ENCODE measurements at places on chromosomes 4 and X. TPM values are rescaled to one million over a fixed set of nuclear protein-coding genes. Genes with fewer than 3 reads are reported as not detected.

- DNase-seq: no peak
These were observed 25.7 kb upstream of the SLC7A11 start for GRCh38 chr4:138267835-138268234.

- no peak for DNase-seq
These were observed 73.2 kb downstream of the FAM53A start for GRCh38 chr4:1610791-1611500.

DNA sequence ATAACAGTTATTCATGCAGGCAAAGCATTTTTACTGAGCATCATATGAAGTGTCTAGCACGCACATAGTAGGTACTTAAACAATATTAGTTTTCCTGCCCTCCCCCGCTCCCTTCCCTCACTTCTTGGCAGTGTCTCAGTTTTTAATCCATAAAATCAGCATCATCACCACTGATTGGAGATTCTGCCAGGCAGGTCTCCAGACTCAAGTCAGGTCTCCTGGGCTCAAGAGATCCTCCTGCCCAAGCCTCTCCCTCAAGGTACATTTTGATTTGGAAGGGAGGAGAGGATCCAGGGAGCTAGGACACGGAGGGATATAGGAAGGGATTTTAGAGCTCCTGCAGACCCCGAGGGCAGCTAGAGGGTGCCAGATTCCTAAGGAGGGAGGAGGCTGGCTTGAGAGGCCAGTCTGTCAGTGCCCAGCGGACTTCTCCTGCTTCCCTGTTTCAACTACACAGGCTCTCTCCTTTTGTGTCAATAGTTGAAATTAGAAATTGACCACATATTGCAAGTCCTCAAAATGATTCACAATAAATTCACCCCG is 4.4 kb upstream of the FAT1 start:
- no peak for DNase-seq

DNA sequence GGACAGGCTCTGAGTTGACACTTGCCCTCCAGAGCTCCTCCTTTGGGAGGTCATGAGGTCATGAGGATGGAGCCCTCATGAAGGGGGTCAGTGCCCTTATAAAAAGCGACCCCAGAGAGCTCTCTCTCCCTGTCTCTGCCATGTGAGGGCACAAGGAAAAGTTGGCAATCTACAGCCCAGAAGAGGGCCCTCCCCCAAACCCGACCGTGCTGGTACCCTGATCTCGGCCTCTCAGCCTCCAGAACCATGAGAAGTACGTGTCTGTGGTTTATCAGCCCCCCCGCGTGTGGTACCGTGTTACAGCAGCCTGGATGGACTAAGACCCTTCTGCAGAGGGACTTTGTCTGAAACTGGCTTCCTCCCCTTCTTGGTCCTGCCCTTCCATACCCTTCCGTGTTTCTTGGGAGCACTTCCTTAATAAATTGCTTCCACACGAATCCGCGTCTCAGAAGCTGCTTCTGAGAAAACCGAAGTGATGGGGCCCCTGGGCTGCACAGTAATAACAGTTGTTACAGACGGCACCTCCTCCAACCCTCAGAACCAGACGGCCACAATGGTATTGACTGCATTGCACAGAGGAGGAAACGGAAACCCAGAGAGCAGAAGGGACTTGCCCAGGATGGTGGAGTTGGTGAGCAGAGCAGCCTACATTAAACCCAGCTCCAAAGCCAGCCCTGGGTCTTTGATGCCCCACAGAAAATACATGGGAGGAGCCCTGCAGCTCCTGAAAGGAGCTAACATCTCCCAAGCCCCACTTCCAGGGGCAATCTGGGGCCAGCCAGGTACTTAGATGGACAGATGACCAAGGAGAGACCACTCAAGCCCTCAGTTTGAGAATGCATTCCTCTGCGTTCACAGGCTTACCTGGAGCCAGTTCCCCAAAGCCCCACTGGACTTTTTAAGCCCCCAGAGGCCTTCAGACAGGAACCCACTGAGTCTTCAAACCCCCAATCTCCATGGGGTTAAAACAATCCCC is 242.7 kb downstream of the BCOR start:
- no peak for DNase-seq

DNA sequence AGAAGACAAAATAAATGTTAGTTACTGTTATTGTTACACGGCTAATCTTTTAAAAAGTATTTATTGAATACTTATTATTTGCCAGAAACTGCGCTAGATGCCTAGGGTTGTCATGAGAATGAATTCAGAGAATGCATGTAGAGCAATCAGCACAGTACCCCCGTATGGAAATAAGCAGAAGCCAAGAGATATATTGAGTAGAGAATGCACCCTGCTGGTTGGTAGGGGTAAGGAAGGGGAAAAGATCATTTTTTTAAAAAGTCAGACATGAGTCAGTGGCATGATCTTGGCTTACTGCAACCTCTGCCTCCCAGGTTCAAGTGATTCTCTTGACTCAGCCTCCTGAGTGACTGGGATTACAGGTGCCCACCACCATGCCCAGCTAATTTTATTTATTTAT is 13.1 kb upstream of the DRP2 start:
- no peak for DNase-seq

DNA sequence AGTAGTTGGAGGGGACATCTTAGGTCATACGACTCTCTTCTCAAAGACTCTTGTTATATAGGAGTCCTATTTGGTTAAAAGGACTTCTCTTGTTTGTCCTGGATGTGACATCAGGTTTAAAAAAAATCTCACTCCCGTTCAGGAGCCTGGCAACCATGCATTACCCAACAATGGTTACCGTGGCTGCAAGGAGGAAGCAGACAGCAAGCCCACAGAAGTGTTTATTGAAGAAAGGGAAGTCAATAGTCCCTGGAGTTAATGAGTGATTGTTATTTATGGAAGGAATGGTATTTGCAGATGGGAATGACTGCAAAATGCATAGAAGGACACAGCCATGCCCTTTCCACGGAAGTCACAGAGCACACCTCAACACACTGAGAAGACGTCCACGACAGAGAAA is 75.9 kb upstream of the ENPP6 start:
- DNase-seq: no peak

- no peak for DNase-seq
These were observed 392.5 kb downstream of the C4orf33 start for GRCh38 chr4:129488427-129488826.

GRCh38 chrX:42505016-42505415 is 272.9 kb downstream of the PPP1R2C start:
- DNase-seq: no peak

DNA sequence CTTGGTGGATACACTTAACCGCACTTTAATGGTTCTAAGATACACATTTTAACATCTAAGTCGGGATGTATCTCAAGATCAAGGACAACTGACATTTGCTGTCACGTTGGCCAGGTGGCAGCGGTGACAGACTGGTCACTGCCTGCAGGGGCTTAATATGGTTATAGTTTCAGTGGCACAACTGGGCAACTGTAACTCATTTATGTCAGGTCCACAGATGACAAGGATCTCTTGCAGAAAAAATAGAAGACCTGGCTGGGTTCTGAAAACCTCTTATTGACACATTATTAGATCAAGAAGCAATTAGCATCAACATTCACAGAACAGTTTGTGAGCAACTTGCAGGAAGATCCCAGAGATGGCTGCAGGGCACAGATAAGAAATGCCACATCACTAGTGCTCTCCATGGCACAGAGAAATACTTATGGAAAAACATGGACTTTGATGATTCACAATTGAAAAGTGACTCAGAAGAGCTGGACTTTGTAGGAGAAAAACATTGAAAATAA is 99.6 kb upstream of the SORBS2 start:
- no peak for DNase-seq

DNA sequence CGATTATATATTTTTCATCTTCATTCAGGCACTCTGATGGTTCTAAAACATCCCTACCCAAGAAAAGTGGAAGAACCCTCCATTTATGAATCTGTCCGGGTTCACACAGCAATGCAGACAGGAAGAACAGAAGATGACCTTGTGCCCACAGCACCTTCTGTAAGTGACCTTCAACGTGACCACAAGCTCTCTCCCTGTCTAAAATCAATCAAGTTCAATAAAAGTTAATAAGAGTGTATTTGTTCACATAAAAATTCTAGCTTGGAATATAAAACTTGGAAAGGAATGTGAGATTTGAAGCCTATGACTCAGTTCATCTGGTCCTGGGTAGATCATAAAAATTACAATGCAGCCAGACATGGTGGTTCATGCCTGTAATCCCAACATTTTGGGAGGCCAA is 36.6 kb downstream of the DAPP1 start:
- DNase-seq: no peak

- no peak for DNase-seq
These were observed 18.5 kb downstream of the P2RY8 start for GRCh38 chrX:1518512-1518911.

DNA sequence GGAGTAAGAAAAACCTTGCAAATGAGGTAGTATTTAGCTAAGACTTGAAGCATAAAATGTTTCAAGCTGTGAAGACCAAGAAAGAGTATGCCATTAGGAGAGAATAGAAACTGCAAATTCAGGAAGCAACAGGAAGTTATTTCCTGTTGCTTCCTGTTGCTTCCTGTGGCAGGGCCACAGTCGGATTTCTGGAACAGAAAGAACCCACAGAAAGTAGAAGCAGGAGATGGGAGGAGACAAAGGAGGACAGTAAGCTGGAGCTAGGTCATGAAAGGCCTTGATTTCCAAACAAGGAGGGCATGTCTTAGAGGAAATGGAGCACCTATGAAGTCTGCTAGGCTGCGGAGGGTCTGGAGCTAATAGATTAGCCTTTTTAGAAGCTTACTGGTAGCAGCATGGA is 17.2 kb downstream of the ASB11 start:
- DNase-seq: no peak

DNA sequence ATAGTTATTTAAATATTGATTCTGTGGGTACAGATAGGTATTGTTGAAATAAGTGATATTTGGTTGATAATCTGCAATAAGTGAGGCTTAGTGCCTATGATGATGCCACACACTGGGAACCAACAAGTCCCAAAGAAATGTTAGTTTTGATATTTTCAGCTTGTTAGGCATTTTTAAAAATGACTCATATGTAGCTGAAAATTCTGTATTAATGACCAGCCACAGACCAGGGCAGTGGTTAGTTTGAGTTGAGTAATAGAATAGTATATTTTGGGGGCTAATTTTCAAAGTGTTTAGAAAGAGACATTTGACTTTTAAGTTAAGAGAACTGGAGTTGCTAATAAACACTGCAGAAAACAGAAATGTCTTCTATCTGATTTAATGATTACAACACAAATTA is 9.4 kb downstream of the INTU start:
- no peak for DNase-seq

- DNase-seq: no peak
These were observed 67.0 kb downstream of the RBM47 start for GRCh38 chr4:40562681-40563080.

DNA sequence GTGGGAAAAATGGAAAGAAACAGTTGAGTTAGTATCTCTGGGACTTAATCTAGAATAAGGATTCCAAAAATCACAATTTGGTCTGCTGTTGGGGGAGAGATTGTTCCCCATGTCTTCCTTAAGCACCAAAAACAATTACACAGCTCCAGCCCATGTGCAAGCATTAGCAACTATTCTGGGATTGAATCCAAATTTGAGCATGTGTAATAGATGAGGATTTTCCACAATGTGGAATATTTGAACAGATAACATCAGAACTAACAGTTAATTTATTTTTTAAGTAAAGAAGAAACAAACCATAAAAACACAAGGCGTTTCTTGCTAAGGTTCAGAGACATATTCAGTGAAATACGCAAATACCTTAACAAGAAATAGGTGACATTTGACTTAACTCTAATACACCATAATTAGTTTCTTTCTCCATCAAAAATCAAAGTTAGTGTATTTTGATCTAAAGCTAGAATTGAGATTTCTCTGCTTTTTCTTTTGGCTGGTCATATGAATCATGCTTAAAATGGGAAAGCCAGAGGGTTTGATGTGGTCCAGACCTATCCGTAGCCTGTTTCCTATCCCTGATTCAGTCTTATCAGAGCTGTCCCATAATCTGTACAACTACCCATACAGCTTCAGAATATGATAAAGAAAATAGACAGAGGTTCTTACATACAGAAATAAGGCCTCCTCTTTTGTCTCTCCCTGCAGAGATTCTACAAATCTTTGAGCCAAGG is 413.4 kb downstream of the PACRGL start:
- no peak for DNase-seq

- no peak for DNase-seq
These were observed 29.6 kb upstream of the MND1 start for GRCh38 chr4:153314915-153315314.

DNA sequence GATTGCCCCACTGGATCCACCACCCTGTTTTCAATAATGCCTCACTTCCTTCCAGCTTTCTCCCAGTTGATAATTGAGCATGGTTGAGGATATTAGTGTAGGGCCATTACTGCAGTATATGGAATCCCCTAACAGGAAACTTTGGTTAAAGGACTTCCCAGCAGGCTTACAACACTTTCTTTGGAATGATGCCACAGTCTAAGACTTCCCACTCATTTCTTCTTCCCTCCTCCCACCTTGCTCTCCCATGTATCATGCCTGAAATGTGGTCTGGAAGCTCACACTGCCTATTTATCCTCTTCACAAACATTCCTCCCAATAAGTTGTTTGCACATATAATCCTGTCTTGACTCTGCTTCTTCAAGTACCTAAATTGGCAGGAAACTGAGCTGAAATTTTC is 863.3 kb downstream of the CENPC start:
- no peak for DNase-seq

DNA sequence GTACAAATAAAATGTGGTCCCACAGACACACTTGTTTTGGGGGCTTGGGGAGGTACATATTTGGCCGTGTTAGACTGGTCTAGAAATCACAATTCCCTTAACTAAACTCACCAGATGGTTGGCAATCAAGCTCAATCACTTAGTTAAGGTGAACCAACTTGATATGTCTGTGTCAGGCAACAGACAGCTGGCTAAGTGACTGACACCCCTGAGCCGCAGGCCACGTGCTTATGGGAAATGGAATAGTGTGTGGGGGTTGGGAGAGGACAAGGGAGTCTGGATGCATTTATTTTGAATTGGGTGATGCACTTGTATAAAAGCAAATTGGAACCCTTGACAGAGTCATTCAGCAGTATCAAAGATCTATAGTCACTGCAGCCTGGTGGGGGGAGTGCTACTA is 209.0 kb downstream of the HS6ST2 start:
- DNase-seq: no peak

The PF4V1 gene
- not detected for polyA plus RNA-seq

The SPRY1 gene
- 89.9 TPM for polyA plus RNA-seq

The TCEAL7 gene
- 94.9 TPM for polyA plus RNA-seq

The GAGE2A gene
- not detected for polyA plus RNA-seq

The ERCC6L gene
- 3.9 TPM for polyA plus RNA-seq

The WAS gene
- 4.0 TPM for polyA plus RNA-seq

The SLITRK2 gene
- polyA plus RNA-seq: 2.0 TPM

Data from left renal pelvis (tissue), 4 donors.